ENCODE measurements at places on chromosomes 1 and 21.

DNA sequence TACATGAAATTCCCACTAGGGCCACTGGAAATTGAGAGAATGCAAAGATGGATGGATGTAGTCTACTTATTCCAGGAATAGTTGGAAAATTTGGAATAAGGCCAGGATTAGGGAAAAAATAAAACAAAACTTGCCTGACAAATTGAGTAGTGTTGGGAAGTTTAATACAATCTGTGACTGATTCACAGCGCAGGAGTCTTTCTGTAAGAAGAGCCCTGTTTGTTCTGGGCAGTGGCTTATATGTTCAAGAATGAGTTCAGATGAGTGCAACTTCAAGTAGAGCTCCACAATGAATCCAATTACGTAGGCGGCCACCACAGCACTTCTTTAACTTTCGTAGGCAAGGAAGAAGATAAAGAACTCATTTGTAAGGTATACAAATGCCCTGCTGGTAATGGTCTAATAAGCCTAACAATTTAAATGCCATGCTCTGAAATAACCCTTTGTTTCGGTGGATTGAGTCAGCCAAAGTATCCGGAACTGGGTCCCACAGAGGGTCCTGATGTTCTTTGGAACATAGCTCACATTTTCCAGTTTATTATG, 47.1 kb upstream of the KCNE1 start:
- DNase-seq, result no peak

DNA sequence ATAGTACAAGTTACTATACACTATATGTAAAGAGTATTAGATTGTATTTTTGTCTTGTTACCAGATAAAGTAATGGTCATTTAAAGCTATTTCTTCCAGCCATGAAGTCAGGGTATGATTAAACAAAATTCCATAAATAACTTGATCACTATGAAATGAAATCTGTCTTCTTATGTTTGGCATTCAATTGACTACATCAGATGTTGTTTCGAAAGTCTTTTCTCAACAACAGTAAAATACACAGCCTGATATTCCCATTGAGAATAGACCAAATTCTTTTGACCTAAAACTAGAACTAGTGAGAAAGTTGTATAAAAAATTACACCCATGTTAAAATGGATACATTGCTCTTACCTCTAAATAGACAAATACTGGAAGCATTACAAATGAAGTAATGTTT, 134.6 kb upstream of the ADAMTS5 start:
- DNase-seq, result no peak

GRCh38 chr1:10736634-10737586, 59.5 kb downstream of the CASZ1 start:
- no peak for DNase-seq

DNA sequence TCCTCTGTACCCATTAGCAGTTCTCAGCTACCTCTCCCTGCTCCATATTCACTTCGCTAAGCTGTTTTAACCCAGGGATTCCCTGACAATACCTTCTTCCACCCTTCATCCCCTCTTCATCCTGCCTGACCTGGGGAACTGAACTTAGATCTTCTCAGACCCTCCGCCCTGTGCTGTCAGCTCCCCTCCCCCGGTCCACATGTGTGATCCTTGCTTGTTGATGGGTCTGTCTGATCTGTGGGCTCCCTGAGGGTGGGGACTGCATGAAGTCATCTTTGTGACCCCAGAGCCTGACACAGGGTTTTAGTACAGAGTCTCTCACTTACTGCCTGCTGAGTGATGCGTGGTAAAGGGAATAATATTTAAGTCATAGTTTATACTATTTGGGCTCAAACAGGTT, 11.8 kb downstream of the CHAF1B start:
- DNase-seq, result no peak

DNA sequence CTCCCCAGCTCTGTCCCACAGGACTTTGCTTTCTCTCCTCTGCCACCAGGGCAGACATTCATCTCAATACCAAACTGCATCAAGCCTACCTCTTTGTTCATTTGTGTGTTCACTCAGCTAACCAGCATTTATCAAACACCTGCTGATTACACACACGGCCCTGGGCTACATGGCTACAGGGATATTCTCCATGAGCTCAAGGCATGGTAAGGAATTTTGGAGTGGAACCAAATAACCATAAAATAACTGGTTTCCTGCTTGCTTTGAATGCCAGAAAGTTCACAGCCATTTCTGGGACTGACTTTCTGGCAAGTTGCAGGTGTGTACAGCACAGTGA, 54.6 kb downstream of the LDLRAD2 start:
- no peak for DNase-seq

DNA sequence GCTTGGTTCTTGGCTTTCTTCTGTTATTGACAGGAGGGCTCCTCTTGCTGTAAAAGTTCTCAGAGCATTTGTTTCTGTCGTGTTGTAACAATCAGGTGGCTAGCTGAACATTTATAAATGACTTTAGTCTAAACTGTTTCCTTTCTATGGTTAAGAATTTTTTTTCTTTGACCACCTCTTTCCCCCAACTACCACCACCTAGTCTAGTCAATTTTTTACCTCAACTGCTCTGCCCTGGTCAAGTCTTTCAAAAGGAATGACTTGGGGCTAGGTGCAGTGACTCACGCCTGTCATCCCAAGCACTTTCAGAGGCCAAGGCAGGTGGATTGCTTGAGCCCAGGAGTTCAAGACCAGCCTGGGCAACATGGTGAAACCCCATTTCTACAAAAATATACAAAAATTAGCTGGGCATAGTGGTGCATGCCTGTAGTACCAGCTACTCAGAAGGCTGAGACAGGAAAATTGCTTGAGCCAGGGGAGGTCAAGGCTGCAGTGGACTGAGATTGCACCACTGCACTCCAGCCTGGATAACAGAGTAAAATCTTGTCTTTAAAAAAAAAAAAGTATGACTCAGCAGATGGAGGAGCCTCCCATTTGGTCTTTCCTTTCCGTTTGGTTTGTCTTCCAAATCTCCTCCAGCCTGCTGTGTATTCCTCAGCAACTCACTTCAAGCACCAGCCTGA, 40.7 kb downstream of the MAP3K21 start:
- DNase-seq, result no peak

- no peak for DNase-seq
Measured at GRCh38 chr1:32925403-32926162, 24.4 kb upstream of the TMEM54 start.

DNA sequence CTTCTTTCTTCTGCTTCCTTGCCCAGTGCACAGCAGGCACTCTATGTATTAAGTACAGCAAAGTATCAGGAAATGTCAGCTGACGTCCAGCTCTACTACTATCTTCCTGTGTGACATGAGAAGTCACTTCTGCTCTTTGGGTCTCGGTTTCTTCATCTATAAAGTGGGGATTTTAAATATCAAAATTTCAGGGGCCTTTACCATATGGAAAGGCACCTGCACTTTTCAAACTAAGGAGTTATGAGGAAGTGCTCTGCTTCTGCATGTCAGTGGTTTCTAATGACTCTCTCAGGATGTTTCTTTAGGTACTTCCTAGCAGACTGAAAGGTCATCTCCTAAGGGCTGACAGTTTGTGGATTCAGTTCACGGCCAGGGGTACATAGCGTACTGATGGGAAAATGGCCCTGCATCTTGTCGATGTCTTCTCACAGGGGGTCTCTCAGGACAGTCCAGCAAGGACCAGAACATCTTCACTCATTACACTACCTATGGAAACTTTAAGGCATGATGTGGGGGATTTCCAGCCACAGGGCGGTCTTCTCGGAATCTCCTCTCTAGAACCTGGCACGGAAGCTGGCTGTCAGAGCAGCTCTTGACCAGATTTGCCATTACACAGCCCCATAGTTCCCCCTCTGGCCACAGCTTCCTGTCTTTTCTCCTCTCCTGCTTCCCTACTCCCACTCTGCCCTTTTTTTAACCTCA, 42.0 kb upstream of the MTF1 start:
- DNase-seq, result no peak

DNA sequence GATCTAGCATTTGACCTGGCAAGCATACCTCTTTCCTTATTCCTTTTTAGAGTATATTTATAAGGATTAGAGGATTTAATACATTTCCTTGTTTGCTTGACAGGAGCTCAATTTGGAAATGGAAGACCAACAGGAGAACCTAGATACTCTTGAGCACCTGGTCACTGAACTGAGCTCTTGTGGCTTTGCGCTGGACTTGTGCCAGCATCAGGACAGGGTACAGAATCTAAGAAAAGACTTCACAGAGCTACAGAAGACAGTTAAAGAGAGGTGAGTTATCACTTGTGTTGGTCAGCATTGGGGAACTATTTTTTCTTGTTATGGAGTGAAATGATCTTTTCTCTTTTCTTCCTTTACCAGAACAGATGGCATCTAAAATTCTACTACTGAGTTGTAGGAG, 123.4 kb upstream of the BMP8A start:
- no peak for DNase-seq

- no peak for DNase-seq
Measured at GRCh38 chr1:75632350-75632949, 21.5 kb upstream of the SLC44A5 start.

DNA sequence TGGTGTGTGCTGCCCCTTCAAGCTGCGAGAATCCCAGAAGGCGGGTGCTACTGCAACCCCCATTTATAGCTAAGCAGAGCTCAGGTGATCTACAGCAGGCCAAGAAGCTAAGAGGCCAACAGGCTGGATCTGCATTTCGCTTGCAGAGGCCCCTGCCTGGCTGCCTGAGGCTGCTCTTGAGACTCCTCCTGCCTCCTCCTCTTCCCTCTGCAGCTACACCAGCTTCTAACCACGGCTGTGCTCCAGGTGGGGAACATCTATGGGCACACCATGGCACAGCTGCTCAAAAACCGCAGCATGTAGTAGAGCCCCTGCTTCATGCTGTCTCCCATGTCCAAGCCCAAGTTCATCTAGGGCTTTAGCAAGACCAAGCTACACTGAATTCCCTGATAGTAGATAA, 72.9 kb upstream of the ZNF678 start:
- DNase-seq, result no peak

DNA sequence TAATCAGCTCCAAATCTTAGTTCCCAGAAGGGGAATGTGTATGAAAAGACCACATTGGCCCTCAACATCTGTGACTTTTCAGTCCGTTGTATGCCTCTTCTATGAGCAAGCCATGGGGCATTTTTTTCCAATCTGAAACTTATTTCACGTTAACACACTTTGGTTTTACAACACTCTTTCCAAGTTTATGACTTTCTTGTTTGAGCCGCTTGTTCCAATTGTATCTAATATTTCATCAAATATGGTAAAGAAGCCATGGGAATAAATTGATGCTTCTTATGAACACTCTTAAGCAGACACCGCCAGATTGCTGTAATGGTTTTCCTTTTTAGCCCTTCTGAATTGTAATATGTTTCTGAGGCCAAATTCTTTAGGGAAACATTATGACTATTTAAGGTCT, 359.9 kb downstream of the HLX start:
- DNase-seq, result no peak

GRCh38 chr1:53065391-53065790, 3.4 kb downstream of the PODN start:
- DNase-seq, result no peak

DNA sequence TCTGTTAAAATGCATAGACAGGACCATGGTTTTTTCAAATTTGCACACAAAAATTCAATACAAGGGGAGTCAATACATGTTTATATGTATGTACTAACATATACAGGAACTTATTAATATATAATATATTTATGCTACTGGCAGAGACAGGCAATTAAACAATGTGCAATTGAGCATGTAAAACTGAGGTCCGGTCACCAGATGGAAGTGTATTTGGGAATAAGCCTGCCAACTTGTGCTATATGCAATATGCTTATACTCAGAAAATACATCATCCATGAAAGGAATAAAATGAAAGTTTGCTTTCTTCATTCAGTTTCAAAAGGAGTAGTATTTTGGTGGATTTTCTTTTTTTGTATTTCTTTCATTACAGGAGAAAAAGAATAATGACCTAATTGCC, 640.2 kb upstream of the CXADR start:
- no peak for DNase-seq

GRCh38 chr1:150552128-150552910, 3.1 kb downstream of the ADAMTSL4 start:
- no peak for DNase-seq

DNA sequence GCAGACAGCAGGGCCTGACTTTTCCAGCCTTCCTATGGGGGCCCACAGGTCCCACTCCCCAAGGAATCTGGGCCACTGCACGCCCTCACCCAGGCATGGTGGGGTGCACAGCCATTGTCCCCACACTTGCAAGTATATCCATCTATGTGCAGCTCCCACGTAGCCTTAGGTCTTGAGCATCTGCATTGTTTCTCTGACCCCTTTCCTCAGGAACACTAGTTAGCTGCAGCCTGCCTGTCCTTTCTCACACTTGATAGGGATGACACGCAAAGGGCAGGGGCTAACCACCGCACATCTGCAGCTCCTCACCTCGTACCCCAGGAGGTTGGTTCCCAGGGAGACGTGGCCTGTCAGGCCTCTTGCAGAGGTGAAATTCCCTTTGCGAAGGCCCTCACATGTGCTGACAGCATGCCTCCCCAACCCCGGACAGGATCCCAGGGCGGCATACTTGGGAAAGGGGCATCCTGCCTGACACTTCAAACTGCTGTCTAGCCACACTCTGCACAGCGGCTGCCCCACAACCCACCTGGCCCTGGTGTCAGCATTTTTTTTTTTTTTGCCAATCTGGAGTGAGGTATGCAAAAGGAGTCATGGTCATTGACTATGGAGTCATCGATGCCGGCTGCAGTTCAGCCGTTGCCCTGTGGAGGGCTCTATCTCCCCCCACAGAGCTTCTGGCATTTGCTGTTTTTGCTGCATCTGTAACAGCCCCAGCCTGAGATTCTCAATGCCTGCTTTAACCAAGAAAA, 5.0 kb downstream of the JMJD4 start:
- peak; percentile 42 for DNase-seq

- DNase-seq, result no peak
Measured at GRCh38 chr1:162868972-162869371, 8.0 kb upstream of the CCDC190 start.

- DNase-seq, result no peak
Measured at GRCh38 chr1:49346767-49347349, 570.2 kb upstream of the BEND5 start.

DNA sequence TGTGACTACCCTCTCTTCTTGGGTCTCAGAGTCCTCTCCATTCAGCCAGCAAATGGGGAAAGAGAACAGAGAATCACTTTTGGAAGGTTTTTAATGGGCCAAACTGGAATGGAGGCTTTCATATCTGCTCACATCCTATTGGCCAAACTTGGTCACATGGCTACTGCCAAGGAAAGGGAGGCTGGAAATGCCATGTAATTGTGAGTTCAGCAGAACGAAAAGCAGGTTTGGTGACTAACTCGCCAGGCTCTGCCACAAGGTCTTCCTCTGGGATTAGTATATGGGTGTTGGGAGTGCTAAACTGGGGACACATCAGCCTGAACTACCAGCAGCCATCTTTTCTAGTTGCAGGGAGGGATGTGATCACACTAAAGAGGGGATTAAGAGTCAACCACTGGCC, 19.2 kb downstream of the RD3 start:
- no peak for DNase-seq

DNA sequence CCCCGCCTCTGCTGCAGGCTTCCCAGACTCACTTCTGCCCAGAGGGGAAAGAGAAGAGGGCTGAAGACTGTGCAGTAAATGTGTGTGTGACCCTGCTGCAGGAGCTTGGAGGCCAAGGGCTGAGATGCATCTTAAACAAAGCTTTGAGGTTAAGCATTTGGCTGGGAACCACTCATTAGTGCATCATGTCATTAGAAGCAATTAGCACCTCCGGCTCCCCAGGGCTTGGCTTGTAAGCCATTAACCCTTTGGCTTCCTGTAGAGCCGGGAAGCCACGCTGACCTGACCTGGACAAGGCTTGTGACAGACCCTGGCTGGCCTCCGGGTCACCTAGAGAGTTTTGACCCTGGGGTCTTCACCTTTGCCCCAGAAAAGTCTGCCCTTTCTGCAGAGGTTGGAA, 77.0 kb downstream of the CSMD2 start:
- no peak for DNase-seq

- DNase-seq, result no peak
Measured at GRCh38 chr1:58446368-58446767, 100.2 kb downstream of the OMA1 start.

- no peak for DNase-seq
Measured at GRCh38 chr21:16742131-16742641, 770.7 kb upstream of the CXADR start.

All from CD4-positive, alpha-beta T cell treated with Interleukin-15 for 4 hours (primary cell).